HEK293T (cell line): ENCODE measurements at places on chromosomes 3 and 15.

- DNase-seq, result no peak
These were observed 116.7 kb upstream of the MRPS22 start for GRCh38 chr3:139227165-139227564.

GRCh38 chr15:101275018-101275417, 2.3 kb downstream of the SELENOS start:
- no peak for DNase-seq

DNA sequence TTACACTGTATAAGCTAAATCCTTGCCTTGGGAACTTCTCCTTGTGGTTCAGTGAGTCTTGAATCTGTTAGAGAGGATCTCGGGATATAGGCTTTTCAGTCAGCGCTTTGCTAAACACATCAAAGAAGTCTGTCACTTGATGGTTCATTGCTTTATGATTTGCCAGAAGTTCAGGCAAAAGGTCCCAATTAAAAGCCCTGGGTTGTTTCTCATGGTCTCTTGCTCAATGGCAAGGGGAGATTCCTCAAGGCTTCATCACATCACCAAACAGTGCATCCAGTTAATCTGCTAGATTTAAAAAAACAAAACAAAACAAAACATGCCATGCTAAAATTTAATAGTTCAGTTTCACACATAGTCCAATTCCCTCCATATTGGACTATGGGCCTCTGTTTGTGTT, 114.8 kb downstream of the FILIP1L start:
- no peak for DNase-seq

DNA sequence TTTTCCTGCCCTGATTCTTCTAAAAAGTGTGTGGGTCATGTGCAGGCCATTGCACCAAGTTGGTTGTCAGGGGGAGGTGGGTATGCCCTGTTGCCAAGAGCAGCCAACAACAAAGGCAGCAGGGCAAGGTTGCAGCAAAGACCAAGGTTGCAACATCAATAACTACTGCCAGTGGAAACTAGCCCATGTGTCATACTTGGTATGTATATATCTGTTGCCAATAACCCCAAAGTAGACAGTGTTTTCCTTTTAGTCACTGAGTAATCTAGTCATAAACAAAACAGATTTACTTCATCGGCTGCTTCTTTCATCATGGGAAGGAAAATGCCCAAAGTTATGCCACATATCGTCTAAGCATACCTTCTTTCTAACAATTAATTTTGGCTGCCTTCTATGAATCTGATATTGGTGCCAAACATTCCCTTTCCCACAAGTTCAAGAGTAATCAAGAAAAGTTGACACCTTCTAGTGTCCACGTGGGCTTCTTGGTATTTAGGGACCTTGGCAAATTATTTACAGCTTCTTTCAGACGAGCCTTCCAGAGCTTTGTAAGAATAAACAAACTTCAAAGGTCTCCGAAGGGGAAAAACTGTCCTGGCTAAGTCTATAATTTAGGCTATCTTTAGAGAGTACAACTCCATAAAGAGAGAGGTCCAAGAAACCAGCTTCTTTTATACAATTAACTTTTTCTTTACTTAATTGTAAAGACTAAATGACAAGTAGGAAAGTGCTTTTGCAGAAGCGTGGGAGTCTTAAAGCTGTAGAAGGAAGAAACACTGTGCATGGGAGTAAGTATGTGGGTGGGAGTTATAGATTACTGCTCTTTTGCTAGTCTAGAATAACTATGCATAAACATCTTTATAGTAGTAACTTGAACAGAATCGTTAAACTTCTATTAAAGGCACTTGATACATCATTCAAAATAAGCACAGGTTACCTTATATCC, 10.0 kb upstream of the MBNL1 start:
- no peak for DNase-seq

- peak; percentile 95 for DNase-seq
These were observed at the start of gene PPP2R3A for GRCh38 chr3:135965506-135966270. Gene PPP2R3A (plus strand): TSS chr3:135965728. CDS start chr3:136001499, 35,771 bp downstream.

DNA sequence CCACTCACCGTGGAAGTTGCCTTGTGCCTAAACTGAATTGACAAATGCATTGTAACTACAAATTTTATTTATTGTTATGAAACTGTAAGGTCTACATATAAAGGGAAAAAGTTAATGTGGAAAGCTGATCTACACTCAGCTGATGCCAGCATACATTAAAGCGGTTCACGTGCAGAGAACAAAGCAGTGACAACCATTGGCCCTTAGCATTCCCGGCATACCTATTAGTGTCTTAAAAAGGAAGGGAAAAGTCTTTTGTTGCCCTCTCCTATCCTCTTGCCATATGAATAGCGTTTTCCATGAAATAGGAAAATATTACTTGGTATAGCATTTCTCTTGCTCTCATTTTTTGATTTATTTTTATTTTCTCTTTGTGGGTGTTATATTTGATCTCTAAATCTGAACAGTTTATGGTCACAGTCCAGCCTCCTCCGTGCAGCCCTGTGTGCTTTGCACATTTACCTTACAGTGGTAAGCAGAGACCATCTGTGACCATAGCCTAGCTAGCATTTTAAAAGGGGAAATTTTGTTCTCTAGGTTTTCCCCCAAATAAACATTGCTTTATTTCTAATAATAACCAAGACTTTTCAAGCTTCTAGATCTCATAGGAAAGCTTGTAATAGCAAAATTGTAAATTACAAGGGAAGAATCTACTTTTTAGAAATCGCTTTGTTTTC, 89.7 kb upstream of the CGNL1 start:
- no peak for DNase-seq
